ENCODE measurements at places on chromosomes 1 and 21. TPM values are rescaled to one million over a fixed set of nuclear protein-coding genes. Genes with fewer than 3 reads are reported as not detected.

- peak; percentile 88 for DNase-seq
Measured at GRCh38 chr1:78649628-78650027, at the start of gene IFI44. Gene IFI44, plus strand, starts transcription at chr1:78649831. Its CDS starts 365 bp downstream, at chr1:78650196.

- no peak for DNase-seq
Measured at GRCh38 chr1:244494653-244495052, 33.6 kb downstream of the CATSPERE start.

- no peak for DNase-seq
Measured at GRCh38 chr1:7984811-7985210, 23.3 kb downstream of the PARK7 start.

- no peak for DNase-seq
Measured at GRCh38 chr1:209512821-209513220, 70.7 kb upstream of the CAMK1G start.

DNA sequence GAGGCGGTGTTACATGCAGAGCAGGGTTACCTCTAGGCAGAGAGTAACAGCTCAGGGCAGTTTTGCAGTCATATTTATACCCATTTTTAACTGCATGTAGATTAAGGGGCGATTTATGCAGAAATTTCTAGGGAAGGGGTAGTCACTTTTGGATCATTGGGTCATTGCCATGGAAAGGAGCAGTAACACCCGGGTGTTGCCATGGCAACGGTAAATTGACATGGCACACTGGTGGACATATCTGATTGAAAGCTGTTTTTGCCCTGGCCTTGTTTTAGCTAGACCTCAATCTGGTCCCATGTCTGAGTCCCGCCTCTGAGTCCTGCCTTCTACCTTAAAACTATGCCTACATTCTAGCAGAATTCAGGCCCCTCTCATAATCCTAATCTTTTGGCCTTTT lies 11.8 kb upstream of the USP1 start:
- DNase-seq = no peak

DNA sequence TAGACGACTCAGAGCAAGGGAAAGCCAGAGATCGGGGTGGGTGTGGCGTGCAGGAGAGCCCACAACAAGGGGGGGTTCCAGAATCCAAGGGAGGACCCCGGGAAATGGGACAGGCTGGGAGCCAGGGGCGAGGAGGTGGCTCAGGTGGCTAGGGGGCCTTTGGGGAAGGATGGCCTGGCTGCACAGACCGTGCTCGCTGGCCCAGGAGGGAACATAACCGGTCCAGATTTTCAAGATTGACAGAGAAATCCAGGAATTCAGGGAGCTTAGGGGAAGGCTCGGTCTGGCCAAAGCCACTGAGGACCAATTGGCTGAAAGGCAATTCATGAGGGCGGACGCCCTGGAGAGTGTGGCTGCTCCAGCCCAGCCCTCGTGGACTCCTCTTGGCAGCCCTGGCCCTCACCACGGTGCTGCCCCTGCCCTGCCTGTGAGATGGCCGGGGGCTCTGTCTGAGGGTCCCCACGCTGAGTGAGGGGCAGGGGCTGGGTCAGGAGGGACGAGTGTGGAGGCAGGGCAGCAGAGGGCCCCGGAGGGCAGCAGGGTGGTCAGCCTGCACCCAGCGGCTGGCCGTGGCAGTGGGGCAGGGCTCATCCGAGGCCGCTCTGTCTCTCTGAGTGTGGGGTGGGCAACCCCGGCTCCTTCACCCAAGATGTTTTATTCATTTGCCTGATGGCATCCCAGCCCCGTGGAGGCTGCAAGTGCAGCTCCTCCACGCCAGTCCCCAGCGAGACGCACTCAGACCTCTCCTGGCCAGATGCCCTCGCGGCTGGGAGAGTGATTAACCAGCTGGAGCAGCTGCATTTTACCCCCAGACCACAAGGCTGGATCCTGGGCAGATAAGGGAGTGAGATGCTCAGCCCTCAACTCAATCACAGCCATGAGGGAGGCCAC lies 5.6 kb upstream of the LRRC3 start:
- DNase-seq = peak; percentile 25

DNA sequence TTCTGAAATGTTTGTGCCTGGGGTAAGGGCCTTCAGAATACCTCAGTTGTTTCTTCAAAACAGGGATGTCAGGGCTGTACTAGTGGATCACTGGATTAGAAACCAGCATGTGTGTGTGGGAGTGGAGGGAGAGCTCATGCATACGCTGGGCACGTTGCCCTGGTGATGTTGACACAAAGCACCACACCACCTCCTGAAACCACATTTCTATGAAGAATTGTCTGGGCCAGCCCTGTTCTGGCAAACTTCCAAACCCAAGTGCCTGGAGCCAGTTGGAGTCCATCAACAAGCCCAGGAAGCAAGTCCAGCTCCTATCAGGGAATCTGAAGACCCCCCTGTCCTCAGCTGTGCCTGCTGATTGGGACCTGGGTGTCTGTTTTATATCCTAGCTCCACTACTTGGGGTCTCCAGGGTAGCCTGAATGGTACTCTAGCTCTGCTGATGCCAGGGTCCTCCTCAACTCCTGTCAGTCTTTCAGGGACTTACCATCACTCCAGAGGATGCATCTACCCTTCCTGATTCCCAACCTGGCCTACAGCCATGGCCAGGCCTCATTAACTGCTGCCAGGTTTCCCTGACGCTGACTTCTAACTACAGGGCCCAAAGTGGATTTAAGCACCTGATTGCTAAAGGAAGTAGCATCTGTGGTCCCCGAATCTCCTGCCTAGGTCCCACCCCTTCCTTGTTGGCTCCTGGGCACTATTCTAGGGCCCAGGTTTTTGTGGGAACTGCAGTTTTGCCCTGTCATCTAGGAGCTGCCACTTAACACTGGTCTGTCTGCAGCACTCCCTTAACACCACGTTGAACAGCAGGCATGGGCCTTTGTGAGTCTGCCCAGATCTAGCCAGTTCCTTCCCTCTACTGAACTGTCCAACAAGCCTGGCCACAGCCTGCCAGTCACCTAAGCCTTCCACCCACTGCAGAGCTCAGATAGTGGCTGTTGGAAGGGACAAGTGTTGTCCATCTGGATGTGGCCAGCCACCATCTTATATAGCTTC lies 45.5 kb downstream of the LPAR3 start:
- DNase-seq = peak; percentile 95

The ERICH3 gene
- total RNA-seq = 2.4 TPM

The LMOD1 gene
- total RNA-seq = 213 TPM

The KCNA2 gene
- total RNA-seq = 2.6 TPM

GRCh38 chr1:60620087-60620486 lies 462.3 kb upstream of the NFIA start:
- no peak for DNase-seq

The CDCP2 gene
- not detected for total RNA-seq

GRCh38 chr1:156840186-156840897 lies 18.6 kb downstream of the INSRR start:
- no peak for DNase-seq

- DNase-seq = no peak
Measured at GRCh38 chr1:24290933-24291487, 28.1 kb upstream of the GRHL3 start.

The BCL10 gene
- total RNA-seq = 24.6 TPM

The OR2L8 gene
- not detected for total RNA-seq

The ACKR1 gene
- total RNA-seq = 8.4 TPM

The RHOU gene
- 65.7 TPM for total RNA-seq

GRCh38 chr1:57101209-57101608 lies 135.4 kb upstream of the C8B start:
- DNase-seq = no peak

GRCh38 chr1:8006037-8006963 lies 19.8 kb downstream of the ERRFI1 start:
- DNase-seq = peak; percentile 59

- DNase-seq = no peak
Measured at GRCh38 chr1:200172311-200172710, 144.8 kb downstream of the NR5A2 start.

- DNase-seq = no peak
Measured at GRCh38 chr21:38322311-38322950, 65.6 kb downstream of the KCNJ15 start.

Measured in umbilical cord (tissue), 2 donors.